MCF 10A (cell line): ENCODE measurements at places on chromosomes 12 and 14. TPM values are rescaled to one million over a fixed set of nuclear protein-coding genes. Genes with fewer than 3 reads are reported as not detected.

DNA sequence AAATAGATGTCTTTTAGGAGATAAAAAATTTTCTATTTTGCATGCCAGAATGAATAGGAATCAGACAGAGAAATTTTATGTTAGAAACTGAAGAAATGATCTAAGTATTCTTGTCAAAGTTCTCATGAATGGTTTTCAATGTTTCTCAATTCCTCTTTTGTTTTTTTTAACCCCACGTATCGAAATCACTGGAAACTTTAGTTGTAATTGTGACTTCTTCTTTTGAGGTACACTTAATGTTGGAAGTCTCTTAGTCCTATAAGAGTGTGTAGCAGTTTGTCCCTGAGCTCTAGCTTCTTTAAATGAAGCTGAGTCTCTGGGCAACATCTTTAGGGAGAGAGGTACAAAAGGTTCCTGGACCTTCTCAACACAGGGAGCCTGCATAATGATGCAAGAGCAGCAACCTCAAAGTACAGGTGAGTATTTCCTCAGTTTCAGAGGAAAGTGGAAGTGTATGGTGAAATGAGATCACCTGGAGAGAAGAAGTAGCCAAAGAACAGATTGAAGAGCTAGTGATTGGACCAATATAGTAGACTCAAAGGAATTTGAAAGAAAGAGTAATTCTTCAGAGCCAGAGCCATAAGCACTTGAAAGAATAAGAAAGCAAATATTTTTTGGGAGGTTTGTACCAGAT lies at the start of gene CLEC6A:
TSS of gene CLEC6A (plus strand) at position 236 of the 634 bp plus-strand sequence. CDS start at position 386, 150 bp downstream.
- H3K4me1 ChIP-seq: no peaks in the 10 kb centered on the region
- DNase-seq: no peak
- peaks cover 36% of the 10 kb centered on the region for H3K27me3 ChIP-seq
- no peak within 1 kb of the TSS for H3K4me3 ChIP-seq
- no peaks in the 10 kb centered on the region for H3K36me3 ChIP-seq

DNA sequence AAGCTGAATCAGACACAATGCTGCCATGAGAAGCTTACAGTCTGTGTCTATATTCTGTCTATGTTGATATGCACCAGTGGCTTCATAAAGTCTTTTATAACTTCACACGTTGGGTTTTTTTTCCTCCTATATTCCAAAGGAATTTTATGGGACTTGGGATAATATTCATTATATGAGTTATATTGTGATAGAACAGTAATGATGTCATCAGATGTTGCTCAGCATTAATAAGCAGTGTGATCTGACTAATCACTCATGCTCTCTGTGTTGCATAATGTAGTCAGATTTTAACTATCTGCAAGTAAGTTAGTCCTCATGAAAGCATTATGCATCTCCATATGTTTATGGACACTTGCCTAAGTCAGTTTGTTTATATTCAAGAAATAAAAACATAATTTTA lies 159.6 kb downstream of the PLCZ1 start:
- no peaks in the 10 kb centered on the region for H3K36me3 ChIP-seq
- peak; percentile 31 for DNase-seq
- no peak overlapping the region for H3K4me3 ChIP-seq
- no peaks in the 10 kb centered on the region for H3K4me1 ChIP-seq

Gene PGF
- total RNA-seq: 1.3 and 2.1 TPM in 2 replicates

- H3K27ac ChIP-seq: no peak overlapping the region
- no peaks in the 10 kb centered on the region for H3K36me3 ChIP-seq
- peaks cover 6% of the 10 kb centered on the region for H3K4me1 ChIP-seq
- H3K27me3 ChIP-seq: no peaks in the 10 kb centered on the region
- H3K4me3 ChIP-seq: no peak overlapping the region
These were observed 242.5 kb upstream of the ARHGAP5 start for GRCh38 chr14:31834616-31835015.

- no peaks in the 10 kb centered on the region for H3K36me3 ChIP-seq
- no peak overlapping the region for H3K4me3 ChIP-seq
- no peak for DNase-seq
- no peaks in the 10 kb centered on the region for H3K4me1 ChIP-seq
- no peaks in the 10 kb centered on the region for H3K27me3 ChIP-seq
- no peak overlapping the region for H3K27ac ChIP-seq
These were observed 36.2 kb upstream of the NKX2-8 start for GRCh38 chr14:36618641-36619040.

Gene TMCC3
- 1.9 and 7.0 TPM in 2 replicates for total RNA-seq

GRCh38 chr14:29558516-29558915 lies 369.1 kb downstream of the PRKD1 start:
- no peaks in the 10 kb centered on the region for H3K4me1 ChIP-seq
- no peaks in the 10 kb centered on the region for H3K36me3 ChIP-seq

DNA sequence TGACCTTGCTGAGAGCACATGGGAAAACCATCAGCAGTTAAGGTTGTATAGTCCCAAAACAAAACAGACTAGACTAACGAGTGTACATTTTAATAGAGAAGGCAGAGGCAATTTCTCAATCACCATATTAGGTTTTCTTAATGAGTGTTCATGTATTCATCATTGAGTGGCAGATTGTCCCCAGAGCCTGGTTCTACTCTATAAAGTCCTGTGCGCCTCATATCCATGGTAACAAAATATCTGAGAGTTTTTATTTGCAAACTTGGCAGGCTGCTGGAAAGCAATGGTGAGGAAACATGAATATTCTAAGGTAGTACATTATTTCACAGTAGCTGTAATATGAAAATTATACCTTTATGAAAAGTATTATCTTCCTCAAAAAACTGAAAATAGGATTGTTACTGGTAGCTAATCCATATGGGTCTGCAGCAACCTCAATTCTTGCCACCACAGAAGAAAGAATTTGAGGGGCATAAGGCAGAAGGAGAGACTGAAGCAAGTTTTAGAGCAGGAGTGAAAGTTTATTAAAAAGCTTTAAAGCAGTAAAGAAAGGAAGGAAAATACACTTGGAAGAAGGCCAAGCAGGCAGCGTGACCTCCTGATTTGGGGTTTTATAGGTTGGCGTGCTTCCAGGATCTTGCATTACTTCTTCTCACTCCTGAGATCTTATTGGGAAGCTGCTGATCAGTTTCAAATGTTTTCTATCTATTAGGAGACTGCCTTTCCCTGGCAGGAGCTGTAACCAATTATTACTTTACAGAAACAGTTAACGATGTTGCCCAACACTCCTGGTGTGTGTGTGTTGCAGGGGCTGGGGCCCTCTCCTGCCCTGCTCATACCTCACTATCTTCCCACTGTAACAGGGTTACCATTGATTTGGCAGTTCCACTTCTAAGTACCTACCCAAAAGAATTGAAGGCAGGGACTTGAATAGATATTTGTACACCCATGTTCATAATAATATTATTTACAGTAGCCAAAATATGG lies 154.0 kb upstream of the NUDT4 start:
- no peaks in the 10 kb centered on the region for H3K27me3 ChIP-seq
- H3K4me3 ChIP-seq: no peak overlapping the region
- no peaks in the 10 kb centered on the region for H3K36me3 ChIP-seq
- H3K4me1 ChIP-seq: peaks cover 10% of the 10 kb centered on the region
- H3K27ac ChIP-seq: peak overlapping the region; percentile 29

- peaks cover 30% of the 10 kb centered on the region for H3K4me1 ChIP-seq
- H3K4me3 ChIP-seq: peak overlapping the region; percentile 64
- peak overlapping the region; percentile 93 for H3K27ac ChIP-seq
- H3K36me3 ChIP-seq: no peaks in the 10 kb centered on the region
These were observed 123.0 kb downstream of the SLC38A4 start for GRCh38 chr12:46702581-46703344.

GRCh38 chr14:32607399-32607798 lies 278.3 kb downstream of the AKAP6 start:
- no peaks in the 10 kb centered on the region for H3K27me3 ChIP-seq
- H3K36me3 ChIP-seq: no peaks in the 10 kb centered on the region
- DNase-seq: no peak
- no peaks in the 10 kb centered on the region for H3K4me1 ChIP-seq
- H3K27ac ChIP-seq: no peak overlapping the region
- no peak overlapping the region for H3K4me3 ChIP-seq

Gene LDHB
- total RNA-seq: 715 and 788 TPM in 2 replicates

GRCh38 chr14:69354383-69355153 lies 43.5 kb downstream of the ERH start:
- H3K27ac ChIP-seq: no peak overlapping the region
- no peak overlapping the region for H3K4me3 ChIP-seq
- H3K27me3 ChIP-seq: peaks cover 13% of the 10 kb centered on the region
- H3K36me3 ChIP-seq: peaks cover 6% of the 10 kb centered on the region
- no peak for DNase-seq
- peaks cover 5% of the 10 kb centered on the region for H3K4me1 ChIP-seq

Gene AGAP2
- 0.19 TPM in 1 of 2 replicates, not detected in the other for total RNA-seq

Gene CHD8
- total RNA-seq: 70.7 and 78.1 TPM in 2 replicates

DNA sequence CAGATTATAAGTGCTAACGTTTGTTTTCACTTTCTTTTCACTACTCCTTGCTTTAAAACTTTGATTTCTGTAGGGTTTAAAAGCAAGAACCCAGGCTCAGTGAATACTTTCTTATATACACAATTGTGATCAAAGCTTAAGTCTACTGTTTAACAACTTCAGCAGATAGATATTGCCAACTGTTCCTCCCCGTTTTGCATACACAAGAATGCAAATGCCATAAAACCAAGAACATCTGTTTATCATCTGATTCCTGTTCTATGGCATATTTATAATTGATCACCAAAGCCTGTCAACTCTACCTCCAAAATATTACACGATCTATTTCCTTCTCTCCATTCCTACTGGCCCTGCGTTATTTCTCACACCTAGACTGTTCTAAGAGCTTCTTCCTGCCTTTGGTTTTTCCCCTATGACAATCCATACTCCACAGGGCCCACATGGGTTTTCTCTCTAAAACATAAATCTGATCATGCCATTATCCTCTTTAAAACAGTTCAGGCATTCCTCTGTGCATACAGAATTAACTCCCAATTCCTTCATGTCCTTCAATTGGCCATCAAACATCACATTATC lies 15.9 kb downstream of the MED13L start:
- H3K4me1 ChIP-seq: peaks cover 13% of the 10 kb centered on the region
- no peak overlapping the region for H3K4me3 ChIP-seq
- no peak overlapping the region for H3K27ac ChIP-seq
- DNase-seq: no peak

Gene TMEM233
- total RNA-seq: not detected in 2 replicates

DNA sequence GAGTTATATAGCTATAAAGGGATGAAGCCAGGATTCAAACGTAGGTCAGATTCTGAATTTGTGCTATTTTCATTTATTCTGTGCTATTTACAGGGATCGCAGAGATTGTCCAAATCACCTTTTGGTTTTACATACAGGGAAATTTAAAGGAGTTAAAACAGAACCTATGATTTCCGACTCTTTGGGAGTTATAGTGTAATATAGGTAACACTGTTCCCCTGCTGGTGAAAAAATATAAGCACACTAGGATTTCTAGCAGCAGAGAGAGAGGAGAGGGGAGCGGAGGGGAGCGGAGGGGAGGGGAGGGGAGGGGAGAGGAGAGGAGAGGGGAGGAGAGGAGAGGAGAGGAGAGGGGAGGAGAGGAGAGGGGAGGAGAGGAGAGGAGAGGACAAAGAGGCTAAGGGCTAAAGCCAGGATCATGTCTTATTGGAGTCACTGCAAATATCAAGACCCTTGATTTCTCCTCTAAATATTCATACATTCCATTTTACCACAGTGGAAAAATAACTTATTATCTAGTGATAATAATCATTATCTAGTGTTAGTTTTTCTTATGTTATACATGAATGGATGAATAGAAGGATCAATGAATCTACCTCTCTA lies 46.2 kb upstream of the KCNH5 start:
- no peak for DNase-seq
- no peaks in the 10 kb centered on the region for H3K4me1 ChIP-seq
- H3K36me3 ChIP-seq: no peaks in the 10 kb centered on the region
- H3K27ac ChIP-seq: no peak overlapping the region
- H3K4me3 ChIP-seq: no peak overlapping the region
- H3K27me3 ChIP-seq: no peaks in the 10 kb centered on the region

DNA sequence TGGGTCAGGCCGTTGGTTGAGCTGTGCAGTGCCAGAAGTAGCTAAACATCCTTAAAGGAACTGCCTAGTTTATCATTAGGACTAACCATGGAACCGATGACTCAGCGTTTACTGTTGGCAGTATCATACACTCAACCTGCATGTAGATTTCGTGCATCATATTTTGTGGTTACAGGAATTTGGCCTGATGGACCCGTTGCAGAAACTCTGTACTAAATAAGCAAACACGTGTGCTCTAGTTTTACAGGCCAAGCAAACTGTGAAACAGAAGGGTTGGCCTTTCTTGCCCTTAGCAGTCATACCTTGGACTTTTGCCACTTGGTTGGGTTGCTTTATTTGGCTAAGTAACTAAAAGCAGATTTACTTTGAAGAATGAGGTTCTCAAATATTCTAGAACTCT lies 35.6 kb downstream of the DGLUCY start:
- H3K27me3 ChIP-seq: no peaks in the 10 kb centered on the region
- no peak overlapping the region for H3K4me3 ChIP-seq
- no peak overlapping the region for H3K27ac ChIP-seq
- peaks cover 7% of the 10 kb centered on the region for H3K36me3 ChIP-seq

DNA sequence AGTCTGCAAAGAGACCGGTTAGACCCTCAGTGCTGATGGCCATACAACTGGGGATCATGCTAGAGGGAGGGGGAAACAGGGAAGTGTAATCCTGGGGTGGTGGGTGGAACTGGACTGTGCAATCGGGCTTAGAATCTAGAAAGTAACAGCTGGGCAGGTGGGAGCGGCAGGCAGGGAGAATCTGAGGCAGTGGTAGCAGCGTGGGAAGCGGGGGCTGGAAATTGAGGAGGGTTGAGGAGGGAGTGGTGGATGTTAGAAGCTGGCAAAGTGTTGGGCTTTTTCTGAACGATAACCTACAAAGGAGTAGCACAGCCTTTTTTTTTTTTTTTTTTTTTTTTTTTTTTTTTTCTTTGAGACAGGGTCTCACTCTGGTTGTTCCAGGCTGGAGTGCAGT lies 3.1 kb upstream of the IGFBP6 start:
- peaks cover 23% of the 10 kb centered on the region for H3K4me1 ChIP-seq
- DNase-seq: no peak
- H3K4me3 ChIP-seq: no peak overlapping the region
- H3K27me3 ChIP-seq: no peaks in the 10 kb centered on the region

Gene OR4K2
- not detected in 2 replicates for total RNA-seq

GRCh38 chr14:93925374-93925895 lies 1.7 kb upstream of the FAM181A start:
- no peaks in the 10 kb centered on the region for H3K27me3 ChIP-seq
- no peak overlapping the region for H3K27ac ChIP-seq
- no peaks in the 10 kb centered on the region for H3K4me1 ChIP-seq
- H3K4me3 ChIP-seq: no peak overlapping the region

DNA sequence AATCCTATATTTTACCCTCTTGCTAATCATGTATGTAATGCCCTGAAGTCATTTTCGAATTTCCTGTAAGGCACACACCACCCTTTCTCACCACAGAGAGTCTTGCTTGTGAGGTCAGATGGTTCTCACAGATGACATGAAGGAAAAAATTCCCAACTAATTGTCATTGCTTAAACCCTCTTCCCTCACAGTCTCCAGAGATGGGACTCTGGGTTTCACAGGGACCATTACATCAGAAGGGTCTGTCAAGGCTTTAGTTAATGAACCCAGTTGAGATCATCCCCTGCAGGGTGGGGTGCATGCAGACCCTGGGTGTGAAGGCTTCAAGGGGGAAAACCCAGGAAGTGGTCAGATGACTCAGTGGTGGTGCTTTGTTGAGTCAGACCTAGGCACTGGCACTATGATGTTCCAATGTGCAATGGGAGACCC lies 229.6 kb downstream of the BCAT1 start:
- no peak overlapping the region for H3K4me3 ChIP-seq
- no peaks in the 10 kb centered on the region for H3K36me3 ChIP-seq
- H3K27me3 ChIP-seq: no peaks in the 10 kb centered on the region
- peaks cover 14% of the 10 kb centered on the region for H3K4me1 ChIP-seq
